ENCODE measurements at places on chromosomes 12 and 14. TPM values are rescaled to one million over a fixed set of nuclear protein-coding genes. Genes with fewer than 3 reads are reported as not detected.

- peaks cover 3% of the 10 kb centered on the region for H3K4me1 ChIP-seq
- H3K4me3 ChIP-seq, result no peak overlapping the region
- H3K36me3 ChIP-seq, result no peaks in the 10 kb centered on the region
- DNase-seq, result no peak
- H3K27ac ChIP-seq, result no peak overlapping the region
Observed at GRCh38 chr12:29427964-29428363, 47.0 kb upstream of the ERGIC2 start.

GRCh38 chr14:92794547-92794941 is 439 bp downstream of the GOLGA5 start:
- no peaks in the 10 kb centered on the region for H3K27me3 ChIP-seq
- peaks cover 21% of the 10 kb centered on the region for H3K4me1 ChIP-seq
- no peak for DNase-seq

The PLCZ1 gene
- not detected for polyA plus RNA-seq

The HELB gene
- polyA plus RNA-seq, result 0.93 TPM

The CMKLR1 gene
- 4.6 TPM for polyA plus RNA-seq
